ENCODE measurements at places on chromosomes 2 and 18.
A peak's percentile ranks its signal among the peaks of the same experiment; 100 is the strongest.

DNA sequence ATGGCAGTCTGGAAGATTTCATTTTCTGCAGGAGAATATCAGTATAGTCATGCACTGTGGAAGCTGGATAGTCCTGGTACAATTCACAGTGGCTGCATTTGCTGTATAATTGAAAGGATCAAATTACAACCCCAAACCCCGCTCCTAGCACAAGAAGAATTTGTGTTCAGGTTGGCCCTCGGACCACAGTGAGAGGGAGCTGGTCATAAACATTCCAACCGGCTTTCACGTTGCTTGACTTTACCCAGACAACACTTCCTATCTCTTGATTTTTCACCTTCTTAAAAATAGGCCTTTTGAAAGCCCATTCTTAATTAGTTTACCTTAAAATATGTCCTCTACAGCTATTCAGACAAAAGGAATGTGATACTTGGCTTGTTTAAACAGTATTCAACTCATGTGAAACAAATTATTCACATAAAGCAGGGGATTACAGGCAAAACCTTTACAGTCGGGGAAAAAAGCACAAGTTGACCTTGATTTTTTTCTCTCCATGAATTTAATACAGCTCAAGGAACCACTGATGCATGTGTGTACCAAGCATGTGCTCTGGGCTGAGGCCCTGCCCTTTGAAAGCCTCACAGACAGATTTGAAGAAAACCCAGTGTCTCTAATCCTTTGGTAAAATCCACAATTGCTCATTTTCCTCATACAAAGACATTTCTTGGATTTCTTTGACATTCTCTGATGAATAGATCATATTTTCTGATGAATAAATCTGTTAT is 143.0 kb upstream of the SOX11 start:
- H3K36me3 ChIP-seq = peaks cover 23% of the 10 kb centered on the region
- H3K27ac ChIP-seq = no peak overlapping the region
- peaks cover 4% of the 10 kb centered on the region for H3K4me1 ChIP-seq
- no peak for DNase-seq
- no peak overlapping the region for H3K4me3 ChIP-seq
- no peaks in the 10 kb centered on the region for H3K27me3 ChIP-seq

GRCh38 chr18:35045121-35045520 is 3.9 kb downstream of the MAPRE2 start:
- peaks cover 4% of the 10 kb centered on the region for H3K36me3 ChIP-seq
- peak overlapping the region; percentile 58 for H3K4me3 ChIP-seq
- H3K4me1 ChIP-seq = peaks cover 52% of the 10 kb centered on the region
- peak overlapping the region; percentile 5 for H3K27ac ChIP-seq

DNA sequence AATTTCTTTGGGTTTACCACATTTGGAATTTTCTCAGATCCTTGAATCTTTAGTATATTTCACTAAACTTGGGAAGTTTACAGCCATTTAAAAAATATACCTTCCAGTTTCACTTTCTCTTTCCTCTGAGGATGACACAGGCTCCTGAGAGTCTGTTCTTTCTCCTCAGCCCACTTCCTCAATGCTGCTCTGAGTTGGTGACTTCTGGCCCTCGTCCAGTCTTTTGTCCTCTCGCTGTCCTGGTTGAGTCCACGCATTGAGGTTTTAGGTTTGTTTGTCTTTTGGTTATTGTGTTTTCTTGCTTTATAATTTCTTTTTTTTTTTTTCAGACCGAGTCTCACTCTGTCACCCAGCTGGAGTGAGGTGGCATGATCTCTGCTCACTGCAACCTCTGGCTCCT is 40.7 kb upstream of the GALR1 start:
- no peak overlapping the region for H3K4me3 ChIP-seq
- peaks cover 3% of the 10 kb centered on the region for H3K27me3 ChIP-seq
- no peak overlapping the region for H3K27ac ChIP-seq
- H3K4me1 ChIP-seq = peaks cover 20% of the 10 kb centered on the region
- DNase-seq = no peak
- no peaks in the 10 kb centered on the region for H3K36me3 ChIP-seq

DNA sequence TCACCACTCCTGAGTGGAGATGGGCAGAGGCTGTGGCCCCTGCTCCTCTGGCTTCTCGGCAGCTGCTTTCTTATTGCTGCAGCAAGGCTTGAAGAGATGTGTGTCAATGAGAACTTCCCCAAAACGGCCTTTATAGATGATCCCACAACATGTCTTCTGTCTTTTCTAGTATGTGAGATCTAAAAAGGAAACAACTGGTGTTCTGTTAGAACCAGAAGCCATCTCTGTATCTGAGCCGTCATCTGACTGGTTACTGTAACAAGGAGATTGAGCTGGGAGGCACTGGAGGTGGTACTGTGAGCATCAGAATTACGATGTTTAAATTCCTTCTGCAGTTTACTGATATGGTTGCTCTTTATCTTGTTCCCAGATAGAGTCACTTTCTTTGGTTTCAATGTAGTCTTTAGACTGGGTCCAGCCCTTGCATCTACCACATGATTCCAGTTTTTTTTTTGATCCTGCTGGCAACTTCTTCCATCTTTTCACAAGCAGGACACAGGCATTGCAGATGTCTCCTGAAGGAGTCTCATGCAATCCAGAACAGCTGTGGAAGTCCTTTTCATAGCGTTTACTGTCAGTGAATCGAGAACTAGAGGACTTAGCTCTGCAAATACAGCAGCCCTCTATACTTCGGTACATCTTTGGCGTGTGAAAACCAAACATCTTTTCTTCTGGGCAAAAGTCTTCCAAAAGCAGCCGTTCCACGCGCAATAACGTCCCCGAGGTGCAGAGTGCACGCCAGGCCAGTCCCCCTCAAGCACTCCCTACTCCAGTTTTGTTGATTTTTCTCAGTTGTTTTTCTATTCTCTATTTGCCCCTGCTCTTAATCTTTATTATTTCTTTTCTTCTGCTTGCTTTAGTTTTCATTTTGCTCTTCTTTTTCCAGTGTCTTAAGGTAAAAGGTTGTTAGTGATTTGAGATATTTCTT is 29.7 kb downstream of the TAF4B start:
- no peak overlapping the region for H3K4me3 ChIP-seq
- no peaks in the 10 kb centered on the region for H3K4me1 ChIP-seq
- no peaks in the 10 kb centered on the region for H3K36me3 ChIP-seq
- DNase-seq = no peak

- H3K27ac ChIP-seq = no peak overlapping the region
- H3K27me3 ChIP-seq = peaks cover 2% of the 10 kb centered on the region
- H3K4me1 ChIP-seq = no peaks in the 10 kb centered on the region
- no peak overlapping the region for H3K4me3 ChIP-seq
- peaks cover 15% of the 10 kb centered on the region for H3K36me3 ChIP-seq
Measured at GRCh38 chr18:68699043-68699442, 15.9 kb downstream of the TMX3 start.
